Kidney glomerular epithelial cell (primary cell): ENCODE measurements at places on chromosomes 7 and 10.

GRCh38 chr10:98309366-98310355 lies 41.7 kb upstream of the LOXL4 start:
- peak; percentile 46 for DNase-seq

- peak; percentile 8 for DNase-seq
Observed at GRCh38 chr7:156156734-156157408, 344.6 kb upstream of the SHH start.

DNA sequence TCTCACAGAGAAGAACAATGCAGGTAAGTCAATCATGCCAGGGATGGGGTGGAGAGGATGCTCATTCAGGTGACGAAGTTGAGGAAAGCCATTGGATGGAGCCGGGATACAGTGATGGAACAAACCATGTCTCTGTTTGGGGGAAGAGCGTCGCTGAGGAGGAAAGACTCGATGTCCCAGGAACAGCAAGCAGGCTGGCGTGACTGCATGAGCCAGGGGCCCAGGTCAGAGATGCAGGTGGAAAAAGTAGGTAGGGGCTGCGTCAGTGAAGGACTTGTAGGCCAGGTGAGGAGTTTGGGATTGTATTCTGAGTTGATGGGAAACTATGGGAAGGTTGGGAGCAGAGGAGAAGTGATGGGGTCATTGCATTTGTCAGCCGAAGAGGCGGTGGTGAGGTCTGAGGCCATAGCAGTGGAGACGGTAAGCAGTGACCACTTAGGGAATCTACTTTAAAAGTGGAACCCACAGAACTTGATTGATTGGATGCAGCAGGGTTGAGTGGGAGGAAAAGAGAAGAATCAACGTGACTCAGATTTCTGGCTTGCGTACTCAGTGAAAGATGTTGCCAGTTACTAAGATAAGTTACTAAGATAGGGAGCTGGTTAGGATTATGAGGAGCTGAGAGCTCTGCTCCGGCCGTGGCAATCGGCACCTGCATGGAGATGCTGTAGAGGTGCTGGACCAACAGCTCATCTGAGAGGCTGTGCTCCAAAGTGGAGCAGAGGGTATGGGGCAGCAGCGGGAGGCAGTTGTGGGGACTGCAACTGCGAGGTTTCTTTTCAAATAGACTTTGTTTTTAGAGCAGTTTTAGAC lies 12.5 kb upstream of the IL2RA start:
- no peak for DNase-seq

- DNase-seq = no peak
Observed at GRCh38 chr10:118816471-118817168, 61.9 kb upstream of the CACUL1 start.

DNA sequence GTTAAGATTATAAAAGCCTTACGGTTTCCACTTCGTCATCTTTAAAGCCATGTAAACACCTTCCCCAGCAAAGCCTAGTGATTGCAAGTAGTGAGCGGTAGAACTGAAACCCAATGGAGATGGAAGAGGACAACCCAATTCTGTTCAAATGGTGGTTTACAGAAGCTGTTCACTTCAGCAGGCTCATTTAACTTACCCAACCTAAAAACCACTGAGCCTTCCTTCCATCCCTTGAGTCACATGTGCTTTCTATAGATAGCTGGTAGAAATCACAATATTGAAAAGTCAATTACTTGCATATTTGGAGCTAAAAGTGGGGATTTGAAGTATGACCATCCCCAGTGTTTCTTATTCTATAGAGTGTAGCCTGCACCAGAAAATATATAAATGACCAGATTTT lies 667.7 kb downstream of the SUGCT start:
- no peak for DNase-seq

DNA sequence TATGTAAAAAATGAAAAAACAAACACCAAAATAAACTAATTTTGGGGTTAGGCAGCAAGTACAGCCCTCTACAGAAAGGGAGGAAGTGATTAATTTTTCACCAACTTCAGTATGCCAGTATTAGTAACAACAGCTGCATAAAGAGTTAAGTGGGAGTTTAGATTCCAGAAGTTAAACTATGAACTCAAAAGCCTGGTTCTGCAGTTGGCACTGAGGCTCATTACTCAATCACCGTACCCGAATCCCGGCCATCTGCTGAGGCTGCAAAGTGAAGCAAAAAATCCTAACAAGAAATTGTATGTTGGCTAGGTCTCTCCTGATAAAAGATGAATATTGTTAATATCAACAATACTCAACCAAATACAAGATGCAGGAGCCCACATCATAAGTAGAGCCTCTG lies 4.0 kb downstream of the NUDT5 start:
- peak; percentile 57 for DNase-seq

DNA sequence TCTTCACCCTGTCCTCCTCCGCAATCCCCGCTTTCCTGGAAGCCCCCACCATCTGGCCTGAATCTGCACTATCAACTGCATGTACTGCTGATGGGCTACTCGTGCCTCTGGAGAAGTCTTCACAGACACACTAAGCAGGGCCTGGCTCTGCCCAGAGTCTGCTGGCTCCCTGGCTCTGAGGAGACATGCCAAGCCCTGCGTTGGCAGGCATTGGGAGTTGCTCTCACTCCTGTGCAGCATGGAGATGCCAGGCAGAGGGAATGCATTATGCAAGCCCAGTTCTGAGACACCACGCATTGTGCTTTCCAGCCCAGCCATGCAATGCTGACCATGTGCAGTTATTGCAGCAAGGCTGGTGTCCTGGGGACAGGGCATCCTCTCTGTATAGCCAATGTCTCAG lies 314.6 kb downstream of the CXCL12 start:
- no peak for DNase-seq

DNA sequence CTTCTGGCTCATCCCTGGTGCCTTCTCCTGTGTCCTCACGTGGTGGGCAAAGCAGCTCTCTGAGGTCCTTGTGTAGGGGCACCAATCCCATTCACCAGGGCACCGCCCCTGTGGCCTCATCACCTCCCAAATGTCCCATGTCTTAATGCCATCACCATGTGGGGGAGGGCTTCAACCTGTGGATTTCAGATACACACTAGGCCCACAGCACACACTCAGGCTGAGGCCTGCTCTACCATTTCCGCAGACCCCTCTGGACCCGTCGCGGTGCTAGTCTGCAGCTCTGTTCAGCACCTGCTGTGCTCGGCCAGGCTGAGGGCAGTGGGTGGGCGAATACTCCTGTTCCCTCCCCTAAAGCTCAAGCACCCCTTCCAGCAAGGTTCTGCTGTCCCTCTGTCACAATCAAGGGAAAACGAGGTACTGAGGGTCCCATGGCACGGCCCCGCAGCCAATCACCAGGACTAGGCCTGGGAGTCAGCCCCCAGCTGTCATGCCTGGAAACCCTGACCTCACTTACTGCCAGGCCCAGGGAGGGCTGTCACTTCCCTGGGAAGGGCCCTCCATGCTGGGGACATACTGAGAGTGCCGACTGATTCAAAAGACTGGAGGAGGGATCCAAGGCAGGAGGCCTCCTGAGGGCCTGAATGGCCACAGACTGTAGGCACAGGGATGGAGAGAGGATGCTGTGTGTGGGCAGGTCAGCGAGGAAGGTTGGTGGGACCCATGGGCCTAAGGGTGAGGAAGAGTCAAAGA lies 123.8 kb upstream of the RET start:
- DNase-seq = no peak

DNA sequence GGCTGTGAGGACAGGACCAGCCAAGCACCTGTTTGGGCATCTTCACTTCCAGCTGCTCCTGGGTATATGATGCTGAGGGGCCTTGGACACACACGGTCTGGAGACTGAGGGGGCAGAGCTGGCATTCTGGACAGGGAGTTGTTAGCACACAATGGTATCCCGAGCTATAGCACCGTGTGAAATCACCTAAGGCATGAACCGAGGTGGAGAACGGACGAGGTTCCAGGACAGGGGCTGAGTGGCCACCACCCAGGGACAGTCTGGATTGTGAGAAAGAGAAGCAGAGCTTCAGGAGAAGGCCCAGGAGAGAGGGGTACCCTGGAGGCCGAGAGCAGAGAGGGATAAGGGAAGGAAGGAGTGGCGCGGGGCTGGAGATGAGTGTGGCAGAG lies 571.8 kb downstream of the TCERG1L start:
- DNase-seq = no peak

DNA sequence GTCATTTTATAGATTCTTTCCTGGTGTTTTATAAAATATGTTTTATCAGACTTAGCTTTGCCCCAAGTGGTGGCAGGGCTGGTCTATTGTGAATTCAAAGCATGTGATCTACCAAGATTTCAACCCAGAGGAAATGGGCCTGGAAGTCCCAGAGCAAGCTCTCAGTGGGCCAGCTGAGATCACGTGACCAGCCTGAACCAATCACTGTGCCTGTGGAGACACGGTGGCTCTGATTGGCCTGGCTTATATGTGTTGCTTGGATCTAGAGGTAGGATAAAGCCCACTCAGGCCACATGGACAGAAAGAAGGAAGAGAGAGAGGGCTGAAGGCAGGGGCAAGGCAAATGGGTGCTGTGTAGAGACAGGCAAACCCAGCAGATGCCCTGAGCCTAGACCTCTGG lies 65.5 kb upstream of the GATA3 start:
- DNase-seq = no peak

DNA sequence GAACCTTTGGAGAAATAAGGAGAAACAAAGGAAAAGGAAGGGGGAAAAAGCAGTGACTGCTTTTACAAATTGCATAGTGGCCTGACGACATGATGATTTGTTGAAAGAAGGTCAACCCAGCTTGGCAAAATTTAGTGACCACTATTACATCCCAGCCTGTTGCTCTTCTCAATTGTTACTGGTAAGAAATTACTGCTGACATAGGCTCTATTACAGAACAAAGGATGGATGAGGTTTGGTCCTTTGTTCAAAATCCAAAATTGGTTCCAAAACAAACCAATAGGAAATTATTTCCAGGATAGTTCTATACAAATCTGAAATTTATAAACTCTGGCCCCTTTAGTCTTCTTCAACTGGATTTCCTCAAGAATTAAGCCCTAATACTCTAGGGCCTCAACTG lies 39.6 kb downstream of the USP54 start:
- DNase-seq = no peak

GRCh38 chr10:104037261-104037951 lies 48.3 kb downstream of the COL17A1 start:
- no peak for DNase-seq

GRCh38 chr10:72025832-72026231 lies 61.6 kb downstream of the CHST3 start:
- no peak for DNase-seq

DNA sequence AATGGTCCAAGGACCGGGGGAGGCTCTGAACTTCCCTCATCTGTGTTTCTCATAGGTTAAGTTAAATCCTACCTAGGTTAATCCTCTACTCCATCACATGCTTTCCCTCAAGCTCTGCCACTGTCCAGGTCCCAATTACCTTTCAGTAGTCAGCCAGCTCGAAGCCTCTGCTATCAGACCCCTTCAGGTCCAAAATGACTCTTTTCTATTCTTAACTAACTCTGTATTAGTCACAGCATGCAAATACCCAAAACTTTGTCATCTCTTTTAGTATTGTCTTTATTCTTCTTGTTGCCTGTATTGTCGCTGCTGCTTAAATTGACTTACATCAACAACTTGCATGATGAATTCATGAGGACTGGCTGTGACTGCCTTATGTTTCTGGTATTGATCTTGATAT lies 15.3 kb downstream of the PPP1R17 start:
- DNase-seq = no peak

GRCh38 chr10:69751214-69751613 lies 50.5 kb upstream of the COL13A1 start:
- DNase-seq = no peak

GRCh38 chr7:133611955-133612354 lies 359.1 kb downstream of the EXOC4 start:
- no peak for DNase-seq

DNA sequence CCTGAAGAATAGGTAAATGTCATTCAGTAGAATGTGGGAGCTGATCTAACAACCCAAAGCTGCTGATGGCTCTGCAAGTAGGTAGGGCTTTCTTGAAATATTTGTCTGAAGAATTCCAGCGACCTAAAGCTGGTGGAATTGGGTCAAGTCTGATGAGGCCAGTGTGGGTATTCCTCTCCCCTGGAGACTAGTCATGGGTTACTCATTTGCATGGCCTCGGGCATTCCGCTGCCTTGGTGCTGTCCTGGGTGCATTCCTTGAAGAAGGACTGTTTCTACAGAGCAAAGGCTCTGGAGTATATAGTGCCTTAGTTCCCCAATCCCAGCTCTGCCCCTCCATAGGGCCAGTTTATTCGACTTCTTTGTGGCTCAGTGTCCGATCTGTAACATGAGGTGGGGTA lies 19.2 kb downstream of the PDK4 start:
- DNase-seq = peak; percentile 26

- peak; percentile 26 for DNase-seq
Observed at GRCh38 chr10:125147971-125148439, 12.4 kb downstream of the CTBP2 start.

DNA sequence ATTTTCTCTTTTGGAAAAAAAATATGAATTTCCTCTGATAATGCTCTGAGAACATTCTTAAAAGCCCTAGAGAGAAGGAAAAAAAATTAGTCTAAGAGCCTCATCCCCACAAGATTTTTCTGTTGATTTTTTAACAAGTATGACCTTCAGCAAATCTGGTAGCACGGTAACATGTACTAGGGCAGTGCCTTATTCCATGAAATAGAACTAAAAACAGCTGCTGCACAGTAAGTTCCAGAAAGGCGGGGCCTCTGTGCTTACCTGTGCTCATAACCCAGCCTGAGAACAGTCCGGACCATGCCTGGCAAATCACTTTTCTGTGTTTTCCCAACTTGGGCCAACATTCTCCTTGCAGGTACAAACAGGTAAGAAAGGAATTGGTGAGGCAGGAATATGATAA lies 519.1 kb upstream of the AKR1E2 start:
- no peak for DNase-seq

GRCh38 chr7:90570373-90570959 lies 25.7 kb upstream of the CDK14 start:
- DNase-seq = peak; percentile 26

GRCh38 chr10:79084012-79084971 lies 15.5 kb downstream of the ZMIZ1 start:
- peak; percentile 88 for DNase-seq

- no peak for DNase-seq
Observed at GRCh38 chr7:108129018-108129965, 869 bp downstream of the LAMB4 start.

- no peak for DNase-seq
Observed at GRCh38 chr7:77837275-77837674, 38.7 kb downstream of the PHTF2 start.

DNA sequence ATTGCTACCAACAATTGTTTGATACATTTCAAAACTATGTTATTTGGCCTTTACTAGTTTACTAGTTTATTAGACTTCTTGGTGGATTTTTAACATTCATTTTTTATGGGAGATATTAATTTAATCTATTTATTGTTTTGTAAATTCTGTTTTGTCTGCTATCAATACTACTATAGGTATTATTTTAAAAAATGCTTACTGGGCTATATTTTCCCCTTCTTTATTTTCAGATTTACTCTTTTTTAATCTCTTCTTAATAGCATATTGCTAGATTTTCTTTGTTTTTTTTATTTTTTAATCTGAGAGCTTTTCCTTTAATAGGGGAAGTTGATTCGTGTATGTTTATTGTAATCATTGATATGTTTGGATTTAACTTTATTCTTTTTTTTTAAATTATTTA lies 147.5 kb downstream of the CDK14 start:
- no peak for DNase-seq

DNA sequence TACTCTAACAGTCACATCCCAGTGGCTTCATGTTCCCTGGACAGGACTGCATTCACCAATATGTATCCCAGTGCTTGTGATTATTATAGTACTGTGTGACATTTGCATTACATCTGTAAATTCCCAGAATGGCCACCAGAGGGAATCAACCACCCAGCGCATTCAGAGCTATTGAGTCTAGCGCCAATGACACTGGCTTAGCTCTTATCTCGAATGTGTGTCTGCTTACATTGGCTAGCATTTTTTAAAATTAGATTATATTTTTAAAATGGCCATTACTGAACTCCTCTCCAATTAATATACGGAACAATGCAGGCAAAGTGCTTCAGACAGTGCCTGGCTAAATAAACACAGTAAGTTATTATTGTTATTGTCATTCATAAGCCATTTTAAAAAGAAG lies 36.3 kb downstream of the TRIL start:
- DNase-seq = peak; percentile 52
